Transverse colon (tissue), 4 donors: ENCODE measurements at places on chromosomes 11 and 22.
A peak's percentile ranks its signal among the peaks of the same experiment; 100 is the strongest.

DNA sequence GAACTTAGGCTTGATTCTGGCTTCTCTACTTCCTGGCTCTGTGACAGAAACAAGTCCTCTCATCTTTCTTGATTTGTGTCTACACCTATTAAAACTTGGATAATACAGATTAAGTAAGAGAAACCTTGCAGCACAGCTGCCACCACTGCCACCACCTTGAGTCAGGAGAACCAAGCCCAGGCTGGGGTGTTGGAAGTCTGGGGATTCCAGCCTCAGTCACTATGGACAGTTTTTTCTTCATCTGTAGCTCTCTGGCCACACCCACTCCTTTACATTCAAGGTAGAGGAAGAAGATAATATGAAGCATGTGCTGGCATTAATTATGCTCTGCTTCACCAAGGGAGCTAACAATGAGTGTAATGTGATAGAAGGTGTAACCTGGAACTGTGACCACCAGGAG, 75.7 kb downstream of the RELT start:
- no peak for DNase-seq

DNA sequence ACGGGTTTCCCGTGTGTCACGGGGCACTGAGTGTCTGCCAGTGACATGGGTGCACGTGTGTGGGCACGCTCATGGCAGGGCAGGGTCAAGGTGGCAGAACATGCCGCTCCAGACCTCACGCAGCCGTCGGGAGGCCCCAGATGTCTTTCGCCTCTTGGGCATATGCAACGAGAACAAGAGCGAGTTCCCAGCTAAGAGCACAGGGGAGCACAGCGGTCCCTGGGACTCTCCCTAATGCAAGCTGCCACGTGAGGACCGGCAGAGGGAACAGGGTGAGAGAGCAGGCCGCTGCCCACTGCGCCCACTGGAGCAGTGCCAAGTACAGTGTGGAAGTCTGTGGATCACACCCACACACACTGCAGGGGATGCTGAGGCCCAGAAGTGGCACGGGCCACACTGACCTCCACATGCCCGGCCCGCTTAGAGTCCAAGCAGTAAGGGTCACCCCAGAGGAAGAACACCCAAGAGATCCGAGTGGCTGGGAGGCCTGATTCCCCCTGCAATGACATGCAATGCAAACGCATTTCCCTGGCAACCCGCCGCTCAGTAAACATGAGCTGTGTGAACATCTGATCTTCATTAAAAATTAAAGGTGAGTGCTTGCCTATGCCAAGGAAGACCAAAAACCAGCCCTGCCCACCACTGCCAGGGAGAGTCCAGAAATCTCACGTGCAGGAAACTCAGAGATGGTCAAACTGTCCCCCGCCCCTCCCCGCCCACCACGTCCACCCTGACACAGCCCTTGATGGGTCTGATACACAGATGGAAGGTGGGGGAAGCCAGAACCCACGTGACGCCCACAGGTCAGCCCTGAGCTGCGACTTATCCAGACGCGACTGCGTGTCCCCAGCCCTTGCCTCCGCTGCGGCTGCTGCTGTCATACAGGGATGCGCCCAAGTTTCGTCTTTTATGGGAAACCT, 11.7 kb downstream of the CERK start:
- no peak for DNase-seq

DNA sequence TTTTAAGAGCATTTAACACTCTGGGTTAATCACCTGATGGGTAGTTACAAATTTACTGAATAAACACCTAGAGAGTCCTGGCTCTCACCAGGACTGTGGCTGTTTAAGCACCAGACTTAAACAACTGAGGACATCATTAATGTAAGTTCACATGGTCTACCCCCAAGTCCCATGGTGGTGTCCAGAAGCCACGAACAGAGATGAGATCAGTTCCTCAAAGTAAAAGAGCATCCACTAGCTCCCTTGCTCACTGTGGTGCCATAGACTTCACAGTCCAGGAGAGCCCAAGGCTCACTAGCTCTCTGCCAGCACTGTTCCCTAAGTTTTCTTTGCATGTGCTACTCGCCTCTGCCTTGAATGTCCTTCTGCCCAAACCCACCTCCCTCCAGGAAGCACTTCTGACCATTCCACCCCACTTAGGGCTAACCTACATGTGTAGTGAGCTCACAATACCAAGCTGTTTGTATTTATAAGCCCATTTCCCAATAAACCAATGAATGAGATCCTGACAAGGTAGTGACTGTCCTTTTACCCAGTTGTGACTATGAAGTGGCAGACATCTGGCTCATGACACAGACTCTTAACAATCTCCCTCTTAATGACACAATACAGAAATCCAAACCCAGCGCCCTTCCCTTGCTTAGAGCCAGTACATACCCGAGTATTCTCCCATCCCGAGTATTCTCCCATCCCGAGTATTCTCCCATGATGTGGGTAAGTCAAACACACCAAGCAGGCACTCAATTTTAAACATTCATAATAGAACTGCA, 15.7 kb downstream of the NAP1L4 start:
- no peak for DNase-seq

DNA sequence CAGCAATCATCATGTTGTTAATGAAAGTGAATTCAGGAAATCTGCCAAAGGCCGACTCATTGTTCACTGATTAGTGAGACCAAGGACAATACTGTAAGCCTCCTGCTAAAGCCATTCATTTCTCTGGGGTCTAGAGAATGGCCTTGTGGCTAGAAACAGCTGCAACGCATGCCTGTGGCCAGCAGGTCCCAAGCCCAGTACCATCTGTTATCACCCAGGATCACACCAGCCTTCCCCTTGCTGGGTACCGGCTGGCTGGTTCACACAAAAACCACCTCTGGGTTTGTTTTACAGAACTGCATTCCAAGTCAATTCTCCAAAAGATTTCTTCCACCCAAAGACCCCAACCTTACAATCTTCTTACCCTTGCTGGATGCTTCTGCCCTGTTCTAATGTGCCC, 1.1 kb downstream of the PLAAT5 start:
- DNase-seq, result no peak

- no peak for DNase-seq
Measured at GRCh38 chr11:20046416-20046815, 113.9 kb downstream of the DBX1 start.

- DNase-seq, result peak; percentile 56
Measured at GRCh38 chr11:71977743-71978418, 20.8 kb upstream of the IL18BP start.

DNA sequence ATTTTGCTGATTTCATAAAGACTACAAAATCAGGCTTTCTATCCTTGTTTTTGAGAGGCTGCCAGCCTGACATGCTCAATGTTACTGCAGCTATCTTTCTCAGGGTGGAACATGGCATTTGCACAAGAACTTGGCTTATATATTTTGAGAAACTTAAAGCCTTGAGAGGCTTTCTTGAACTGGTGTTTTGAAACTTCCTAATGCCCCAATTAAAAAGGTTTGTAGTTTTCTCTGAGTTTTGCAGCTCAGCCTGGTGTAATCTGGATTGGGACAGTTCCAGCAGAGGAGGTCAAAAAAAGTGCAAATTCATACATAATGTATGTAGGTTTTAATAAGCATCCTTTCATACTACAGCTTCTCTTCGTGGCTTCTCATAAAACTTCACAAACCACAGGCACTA, 223.4 kb downstream of the FAM76B start:
- no peak for DNase-seq

GRCh38 chr11:116733043-116733755, 39.6 kb downstream of the BUD13 start:
- DNase-seq, result no peak

DNA sequence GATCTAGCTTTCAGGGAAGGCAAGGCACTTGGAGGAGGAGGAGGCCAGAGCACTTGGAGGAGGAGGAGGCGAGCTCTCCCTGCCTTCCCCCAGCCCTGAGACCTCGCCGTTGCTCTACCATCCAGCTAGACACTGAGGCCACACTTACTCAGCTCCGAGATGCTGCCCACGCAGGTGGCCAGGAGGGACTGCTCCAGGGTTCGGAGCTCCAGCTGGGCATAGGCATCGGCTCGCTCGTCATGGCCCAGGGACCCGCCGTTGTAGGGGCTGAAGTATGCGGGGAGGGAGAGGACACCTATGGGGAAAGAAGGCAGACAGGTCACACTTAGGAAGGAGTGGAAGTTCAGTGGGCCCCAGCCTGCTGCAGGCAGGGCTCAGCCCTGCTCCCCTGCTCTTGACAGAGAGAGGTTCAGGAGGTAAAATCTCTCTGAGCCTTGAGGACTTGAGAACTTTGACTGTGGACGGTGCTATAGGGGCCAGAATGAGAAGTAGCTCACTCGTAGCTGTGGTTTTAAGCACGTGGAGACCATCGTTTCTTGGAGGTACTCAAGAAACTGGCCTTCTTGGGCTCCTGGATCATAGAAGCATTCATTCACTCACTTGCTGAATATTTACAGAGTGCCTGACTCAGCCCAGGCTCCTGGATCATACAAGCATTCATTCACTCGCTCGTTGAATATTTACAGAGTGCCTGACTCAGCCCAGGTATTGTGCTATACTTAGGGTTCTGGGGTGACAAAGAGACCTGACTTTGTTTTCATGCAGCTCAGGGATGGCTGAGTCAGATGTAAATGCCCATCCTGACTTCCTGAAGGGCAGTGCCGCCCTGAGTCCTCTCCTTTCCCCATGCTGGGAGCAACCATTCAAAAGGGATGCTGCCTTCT, 99.2 kb downstream of the NAT10 start:
- no peak for DNase-seq

DNA sequence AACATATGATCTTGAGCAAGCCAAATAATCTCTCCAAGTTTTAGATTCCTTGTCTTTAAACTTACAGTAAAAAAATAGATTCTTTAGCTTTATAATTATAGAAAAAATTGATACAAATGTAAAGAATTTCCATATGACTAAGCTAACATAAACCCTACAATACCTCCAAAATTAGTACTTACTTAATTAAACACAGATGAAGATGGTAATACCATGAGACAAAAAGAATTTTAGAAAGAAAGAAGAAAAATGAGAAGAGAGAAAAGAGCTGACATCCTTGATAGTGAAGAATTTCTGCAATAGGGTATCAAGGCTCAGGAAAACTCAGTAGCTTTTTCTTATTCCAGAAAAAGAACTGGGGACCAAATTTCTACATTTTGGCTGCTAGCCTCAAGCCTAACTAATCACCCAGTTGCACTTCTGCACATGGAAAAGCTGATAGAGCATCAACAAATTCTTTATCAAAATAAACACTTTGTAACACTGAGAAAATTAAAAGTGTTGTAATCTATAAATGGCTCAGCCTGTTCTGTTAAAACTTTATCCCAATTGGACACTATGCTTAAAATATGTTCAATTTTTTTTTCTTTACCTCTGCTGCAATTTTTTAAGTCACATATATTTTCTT, 24.7 kb upstream of the SOX6 start:
- no peak for DNase-seq

- DNase-seq, result no peak
Measured at GRCh38 chr11:64015935-64016845, 19.5 kb upstream of the FLRT1 start.

DNA sequence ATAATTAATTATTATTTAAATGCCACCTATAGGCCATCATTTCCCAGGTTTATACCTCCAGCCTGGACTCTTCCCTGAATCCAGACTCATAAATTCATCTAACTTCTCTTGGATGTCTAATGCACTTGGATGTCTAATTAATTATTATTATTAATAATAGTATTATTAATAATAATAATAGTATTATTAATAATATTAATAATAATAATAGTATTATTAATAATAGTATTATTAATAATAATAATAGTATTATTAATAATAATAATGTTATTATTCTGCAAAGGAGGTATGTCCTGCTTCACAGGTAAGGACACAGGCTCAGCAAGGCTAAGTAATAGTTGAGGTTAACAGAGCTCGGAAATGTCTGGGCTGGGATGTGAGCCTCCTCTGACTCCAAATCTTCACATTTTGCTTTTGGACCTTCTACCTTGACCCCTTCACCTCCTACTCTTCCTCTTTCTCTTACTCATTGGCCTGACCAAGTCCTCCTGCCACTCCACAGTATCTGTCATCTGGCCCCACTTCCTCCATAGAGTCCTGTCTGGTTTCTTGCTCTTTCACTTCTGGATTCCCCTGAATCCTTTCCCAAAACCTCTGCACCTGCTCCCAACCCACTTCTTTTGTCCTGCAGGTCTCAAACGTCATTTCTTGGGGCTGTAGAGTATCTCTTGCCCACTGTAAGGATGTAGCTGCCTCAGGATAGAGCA, 8.0 kb downstream of the RIBC2 start:
- DNase-seq, result no peak

- DNase-seq, result no peak
Measured at GRCh38 chr11:8234425-8234821, 29.3 kb downstream of the LMO1 start.

DNA sequence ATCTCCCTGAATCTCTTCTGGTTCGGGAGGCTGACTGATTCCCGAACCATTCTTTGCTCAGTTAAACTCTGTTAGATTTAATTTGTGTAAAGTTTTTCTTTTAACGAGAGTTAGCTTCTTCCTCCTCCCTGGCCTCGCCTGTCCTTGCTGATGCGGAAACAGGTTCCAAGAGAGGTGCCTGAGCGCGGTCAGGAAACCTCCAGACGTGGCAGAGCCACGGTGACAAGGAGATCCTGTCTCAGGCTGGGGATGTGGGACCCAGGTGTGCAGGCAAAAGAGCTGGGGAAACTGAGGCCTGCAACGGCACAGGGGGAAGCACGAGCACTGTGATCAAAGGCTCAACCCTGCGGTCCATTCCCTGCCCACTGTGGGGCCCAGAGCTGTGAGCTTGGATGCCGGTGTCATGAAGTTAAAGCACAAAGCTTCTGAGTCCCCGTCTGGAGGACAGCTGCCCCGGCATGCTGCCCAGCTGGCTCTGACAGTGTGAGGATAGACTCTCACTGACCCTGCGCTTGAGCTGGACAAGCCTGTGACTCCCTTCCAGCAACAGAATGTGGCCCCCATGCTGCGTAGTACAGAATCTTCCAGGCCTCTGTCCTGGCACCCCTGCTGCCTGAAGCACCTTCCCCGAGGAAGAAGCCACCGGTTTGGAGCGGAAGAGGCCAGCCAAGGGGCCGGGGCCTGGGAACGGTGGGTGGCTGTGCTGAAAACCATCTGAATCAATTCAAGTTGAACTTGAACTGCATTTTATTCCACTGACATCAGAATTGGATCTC, 960.6 kb downstream of the BRD1 start:
- no peak for DNase-seq

- DNase-seq, result peak; percentile 67
Measured at GRCh38 chr11:6249770-6250555, 9.7 kb upstream of the CCKBR start.

GRCh38 chr11:97022955-97023354, 633.1 kb downstream of the JRKL start:
- no peak for DNase-seq

GRCh38 chr22:49992921-49993648, 19.5 kb downstream of the IL17REL start:
- DNase-seq, result peak; percentile 83
